ENCODE measurements at places on chromosomes 3 and 15. TPM values are rescaled to one million over a fixed set of nuclear protein-coding genes. Genes with fewer than 3 reads are reported as not detected.

The HGD gene
- 13.9 TPM for total RNA-seq

The DTX3L gene
- total RNA-seq: 8.3 TPM

The ZKSCAN7 gene
- not detected for total RNA-seq

The AGBL1 gene
- total RNA-seq: not detected

The ZNF662 gene
- not detected for total RNA-seq

The RYR3 gene
- total RNA-seq: not detected

The SLC22A14 gene
- total RNA-seq: not detected

The PRSS50 gene
- not detected for total RNA-seq

The LDHAL6B gene
- not detected for total RNA-seq
